ENCODE measurements at places on chromosomes 1 and 21.

DNA sequence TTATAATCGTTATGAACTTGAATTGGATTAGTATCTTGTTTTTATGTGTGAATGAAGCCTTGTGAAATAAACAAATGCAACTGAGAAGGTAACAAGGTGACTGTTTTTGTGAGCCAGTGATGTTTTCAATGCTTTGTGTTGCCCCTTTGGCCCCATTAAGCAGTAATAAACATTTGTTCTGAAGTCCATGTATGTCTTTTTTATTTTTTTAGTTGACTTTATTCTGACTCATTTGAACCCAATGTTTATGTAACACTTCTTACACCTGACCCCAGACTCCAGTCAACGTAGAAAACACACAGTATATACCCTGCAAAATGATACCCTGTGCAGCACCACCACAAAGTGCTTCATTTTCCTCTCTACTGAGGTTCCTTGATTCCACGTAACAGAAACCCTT is 4.6 kb upstream of the CACYBP start:
- no peak for DNase-seq

- DNase-seq, result no peak
Measured at GRCh38 chr1:151131701-151132334, 14.6 kb downstream of the SEMA6C start.

- no peak for DNase-seq
Measured at GRCh38 chr21:34065027-34065426, 8.4 kb upstream of the MRPS6 start.

DNA sequence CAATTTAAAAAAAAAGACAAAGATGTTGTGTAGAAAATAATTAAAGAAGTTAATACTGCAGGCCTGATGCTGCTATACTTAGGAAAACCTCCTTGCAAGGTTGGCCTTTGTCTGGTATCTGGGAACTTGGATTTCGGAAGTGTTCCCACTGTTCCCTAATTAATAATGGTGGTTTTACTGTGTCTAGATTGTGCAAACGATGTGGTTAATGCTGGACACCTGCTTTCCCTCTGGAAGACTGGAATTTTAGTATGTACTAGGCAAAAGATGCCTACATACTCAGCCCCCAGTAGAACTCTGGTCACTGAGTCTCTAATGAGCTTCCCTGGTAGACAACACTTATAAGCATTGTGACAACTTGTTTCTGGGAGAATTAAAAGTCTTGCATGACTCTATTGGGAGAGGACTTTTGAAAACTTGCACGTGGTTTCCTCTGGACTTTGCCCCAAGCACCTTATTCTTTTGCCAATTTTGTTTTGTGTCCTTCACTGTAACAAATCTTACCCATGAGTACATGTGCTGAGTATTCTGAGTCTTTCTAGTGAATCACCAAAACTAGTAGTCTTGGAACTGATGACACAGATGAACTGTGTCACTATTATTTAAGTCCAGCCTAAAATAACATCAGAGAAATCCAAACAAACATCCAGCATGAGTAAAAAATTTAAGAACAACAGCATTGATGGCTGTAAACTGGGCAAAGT is 40.4 kb downstream of the LIN9 start:
- no peak for DNase-seq
